ENCODE measurements at places on chromosomes 16 and 17.

DNA sequence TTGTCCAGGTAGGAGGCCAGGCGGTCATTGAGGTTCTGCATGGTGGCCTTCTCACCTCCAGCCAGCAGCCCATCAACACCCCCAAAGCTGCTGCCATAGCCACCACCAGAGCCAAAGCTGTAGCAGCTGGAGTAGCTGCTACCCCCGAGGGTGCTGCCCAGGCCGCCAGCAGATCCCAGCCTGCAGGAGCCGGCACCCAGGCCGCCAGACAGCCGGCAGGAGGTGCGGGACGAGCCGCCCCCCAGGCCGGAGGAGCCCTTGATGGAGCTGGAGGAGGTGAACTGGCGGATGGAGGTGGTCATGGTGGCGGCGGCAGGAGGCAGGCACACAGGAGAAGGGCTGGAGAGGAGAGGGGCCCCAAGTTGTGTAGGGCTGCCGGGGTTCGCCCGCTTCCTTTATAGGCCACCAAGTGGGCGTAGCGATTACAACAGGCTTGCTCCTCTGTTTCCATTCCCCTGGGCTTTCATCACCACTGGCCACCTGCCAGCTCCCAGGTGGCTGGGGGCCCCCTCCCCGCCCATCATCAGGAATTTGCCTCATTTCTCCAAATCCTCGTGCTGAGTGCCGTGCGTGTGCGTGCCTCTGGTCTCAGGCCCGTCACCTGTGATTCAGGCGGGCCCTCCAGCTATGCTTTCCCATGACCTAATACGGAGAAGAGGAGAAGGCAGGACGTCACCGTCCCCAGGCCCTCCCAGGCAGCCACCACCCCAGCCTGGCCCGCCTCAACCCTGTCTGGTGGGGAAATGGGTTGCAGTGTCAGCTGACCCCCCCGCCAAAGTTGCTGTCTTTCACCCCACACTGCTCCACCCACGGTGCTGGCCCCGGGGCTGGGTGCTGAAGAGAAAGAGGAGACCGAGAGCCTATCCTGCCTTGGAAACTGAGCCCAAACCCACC lies at the start of gene KRT17:
TSS of gene KRT17 (minus strand) at position 368 of the 894 bp plus-strand sequence. CDS start at position 302, 66 bp downstream.
- DNase-seq, result no peak

DNA sequence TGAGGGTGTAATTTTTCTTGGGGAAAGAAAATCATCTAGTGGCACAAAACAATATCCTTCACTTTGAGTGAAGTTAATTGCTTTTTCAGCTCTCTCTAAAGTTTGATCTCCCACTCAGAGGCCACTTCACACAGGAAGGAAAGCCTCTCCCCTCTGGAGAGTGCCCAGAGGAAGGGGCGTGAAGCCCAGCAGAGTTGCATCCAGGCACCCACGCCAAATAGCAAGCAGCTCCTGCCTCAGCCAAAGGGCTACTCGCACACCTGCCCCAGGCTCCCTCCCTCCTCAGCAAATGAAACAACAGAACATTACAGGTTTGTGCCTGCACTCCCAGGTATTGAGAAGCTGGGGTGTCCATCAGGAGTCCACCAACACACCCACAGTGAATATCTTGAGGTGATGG lies 183.0 kb upstream of the RPL38 start:
- no peak for DNase-seq

GRCh38 chr17:12140685-12141084 lies 120.0 kb downstream of the MAP2K4 start:
- no peak for DNase-seq

GRCh38 chr17:68152161-68152571 lies 95.7 kb upstream of the AMZ2 start:
- no peak for DNase-seq

- no peak for DNase-seq
Measured at GRCh38 chr16:10265770-10266615, 83.8 kb upstream of the GRIN2A start.

DNA sequence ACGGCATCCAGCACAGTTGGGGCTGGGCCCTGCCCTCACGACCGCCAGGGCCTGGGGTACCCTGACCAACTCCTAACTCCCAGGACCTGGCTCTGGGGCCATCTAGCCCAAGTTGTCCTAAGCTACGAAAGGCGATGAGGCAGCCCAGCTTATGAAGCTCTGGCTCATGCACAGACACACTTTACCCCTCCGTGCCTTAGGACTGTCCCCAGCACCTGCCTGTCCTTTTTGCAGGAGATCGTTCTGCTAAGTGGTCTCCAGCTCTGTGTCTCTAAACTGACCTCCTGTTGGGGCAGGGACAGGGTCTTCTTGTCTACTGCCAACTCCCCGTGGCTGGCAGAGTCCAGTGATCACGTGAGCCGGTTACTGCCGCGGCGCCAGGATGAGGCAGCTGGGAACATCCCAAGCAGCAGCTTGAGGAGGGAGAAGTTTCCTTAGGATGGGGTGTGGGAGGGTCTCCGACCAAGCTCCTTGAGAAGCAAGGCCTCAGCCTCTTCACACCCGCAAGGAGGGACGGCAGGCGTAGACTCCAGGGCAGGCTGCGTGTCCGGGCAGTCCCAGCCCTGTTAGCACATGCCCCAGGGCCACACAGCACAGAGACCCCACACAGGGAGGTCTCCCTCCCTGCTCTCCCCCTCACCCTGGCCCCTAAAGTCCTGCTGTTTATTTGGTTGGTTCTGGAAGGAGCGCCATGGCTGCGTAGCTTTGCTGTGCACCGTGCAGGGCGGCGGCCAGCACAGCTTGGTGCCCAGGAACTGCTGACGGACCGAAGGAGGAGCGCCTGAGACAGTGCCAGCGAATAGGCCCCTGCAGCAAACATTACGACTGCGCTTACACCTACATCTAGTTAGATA lies 16.4 kb upstream of the METRNL start:
- DNase-seq, result no peak

GRCh38 chr16:87527055-87527724 lies 34.4 kb upstream of the ZCCHC14 start:
- no peak for DNase-seq

DNA sequence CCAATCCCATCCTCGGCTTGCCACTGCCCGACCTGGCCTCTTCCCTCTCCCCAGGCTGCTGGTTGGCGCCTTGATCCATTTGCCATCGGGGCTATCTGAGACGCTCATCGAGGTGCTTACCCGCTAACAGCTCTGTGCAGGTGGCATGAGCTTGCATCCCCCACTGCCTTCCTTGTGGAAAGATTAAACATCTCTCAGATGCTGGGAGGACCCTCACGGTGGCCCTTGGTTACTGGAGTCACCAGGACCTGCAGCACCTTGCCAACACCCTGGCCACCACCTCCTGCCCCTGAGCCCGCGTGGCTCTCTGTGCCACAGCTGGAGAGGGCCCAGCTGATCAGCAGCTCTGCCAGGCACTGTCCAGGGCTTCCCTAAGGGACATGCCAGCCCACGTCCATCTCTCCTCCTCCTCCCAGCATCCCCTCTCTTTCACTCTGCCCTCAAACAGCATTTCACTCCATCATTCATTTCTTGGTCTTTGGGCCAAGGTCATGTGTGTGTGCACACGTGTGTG lies 249.6 kb downstream of the RBFOX3 start:
- no peak for DNase-seq

DNA sequence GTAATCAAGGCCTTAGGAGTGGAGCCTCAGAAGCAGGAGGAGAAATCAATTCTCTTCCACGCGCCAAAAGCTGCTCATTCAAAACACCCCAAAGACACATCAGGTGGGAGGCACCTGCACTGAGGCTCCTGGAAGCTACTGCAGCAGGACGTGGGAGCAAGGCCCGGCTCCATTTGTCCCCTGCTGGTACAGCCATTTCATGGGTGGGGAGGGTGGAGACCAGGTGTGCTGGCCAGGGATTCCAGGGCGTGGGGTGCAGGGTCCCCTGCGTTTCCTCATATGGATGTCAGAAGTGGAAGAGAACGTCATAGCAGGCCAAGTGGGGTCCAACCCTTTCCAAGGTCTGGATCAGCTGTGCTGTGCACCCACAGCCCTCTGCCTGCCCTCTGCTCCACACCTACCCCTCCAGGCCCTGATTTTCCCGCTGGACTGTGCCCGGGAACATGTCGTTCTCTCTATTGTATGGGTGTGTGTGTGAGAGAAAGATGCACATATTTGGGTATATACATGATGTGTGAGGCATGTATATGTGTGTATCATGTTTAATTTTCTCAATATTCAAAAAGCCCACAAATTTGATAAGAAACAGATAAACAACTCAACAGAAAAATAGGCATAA lies 39.2 kb upstream of the CBX4 start:
- DNase-seq, result no peak

DNA sequence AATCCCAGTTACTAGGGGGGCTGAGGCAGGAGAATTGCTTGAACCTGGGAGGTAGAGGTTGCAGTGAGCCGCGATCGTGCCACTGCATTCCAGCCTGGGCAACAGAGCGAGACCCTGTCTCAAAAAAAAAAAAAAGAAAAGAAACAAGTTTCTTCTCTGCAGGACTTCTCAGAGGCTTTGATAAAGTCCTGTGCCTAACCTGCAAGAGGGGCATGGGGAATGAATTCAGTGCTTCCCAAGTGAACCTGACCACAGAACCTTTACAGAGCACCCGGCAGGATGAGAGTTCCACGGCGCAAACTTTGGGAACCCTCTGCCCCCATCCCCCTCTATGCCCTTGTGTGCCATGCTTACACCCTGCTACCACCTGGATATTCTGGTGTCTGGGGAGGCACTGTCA lies 17.9 kb downstream of the ITGB4 start:
- no peak for DNase-seq

- no peak for DNase-seq
Measured at GRCh38 chr17:79979221-79979741, 56.4 kb downstream of the TBC1D16 start.

DNA sequence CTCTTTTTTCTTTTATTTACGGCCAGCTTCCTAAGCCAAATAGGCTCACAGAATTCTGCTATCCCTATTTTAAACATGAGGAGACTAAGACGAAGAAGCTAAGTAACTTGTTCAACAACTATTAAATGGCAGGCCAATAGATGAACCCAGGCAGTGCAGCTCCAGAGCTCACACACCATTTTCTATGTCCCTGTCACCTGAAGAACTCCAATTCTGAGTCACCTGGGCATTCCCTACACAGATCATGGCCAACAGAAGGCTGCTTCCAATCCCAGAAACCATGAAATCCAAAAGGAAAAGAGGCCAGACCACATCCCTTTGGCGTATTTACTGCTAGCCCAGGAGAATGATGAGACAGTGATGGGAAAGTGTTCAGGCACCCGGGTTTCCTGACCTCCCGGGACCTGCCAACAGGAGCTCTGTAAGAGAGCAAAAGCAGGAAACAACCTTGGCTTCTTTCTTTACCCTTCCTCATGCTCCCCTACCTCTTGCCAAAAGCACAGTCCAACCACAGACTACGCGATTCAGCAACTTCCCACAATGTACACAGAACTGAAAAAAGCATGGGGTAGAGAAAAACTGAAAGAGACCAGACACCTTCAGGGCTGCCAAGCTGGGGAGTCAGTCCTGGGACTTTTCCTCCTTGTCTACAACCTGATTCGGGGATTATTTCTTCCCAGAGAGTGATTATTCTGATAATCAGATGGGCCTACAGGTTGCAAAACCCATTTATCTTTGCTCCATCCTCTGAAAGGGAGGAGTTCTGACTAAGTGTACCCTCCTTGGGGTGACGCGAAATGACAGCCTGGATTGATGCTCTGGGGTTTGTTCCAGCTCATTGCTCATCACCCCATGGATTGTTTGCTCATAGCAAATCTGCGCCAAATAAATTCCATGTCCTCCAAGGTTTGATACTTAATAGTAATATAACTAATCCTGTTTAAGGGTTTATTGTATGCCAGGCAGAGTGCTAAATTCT lies 47.8 kb upstream of the HAS3 start:
- no peak for DNase-seq

DNA sequence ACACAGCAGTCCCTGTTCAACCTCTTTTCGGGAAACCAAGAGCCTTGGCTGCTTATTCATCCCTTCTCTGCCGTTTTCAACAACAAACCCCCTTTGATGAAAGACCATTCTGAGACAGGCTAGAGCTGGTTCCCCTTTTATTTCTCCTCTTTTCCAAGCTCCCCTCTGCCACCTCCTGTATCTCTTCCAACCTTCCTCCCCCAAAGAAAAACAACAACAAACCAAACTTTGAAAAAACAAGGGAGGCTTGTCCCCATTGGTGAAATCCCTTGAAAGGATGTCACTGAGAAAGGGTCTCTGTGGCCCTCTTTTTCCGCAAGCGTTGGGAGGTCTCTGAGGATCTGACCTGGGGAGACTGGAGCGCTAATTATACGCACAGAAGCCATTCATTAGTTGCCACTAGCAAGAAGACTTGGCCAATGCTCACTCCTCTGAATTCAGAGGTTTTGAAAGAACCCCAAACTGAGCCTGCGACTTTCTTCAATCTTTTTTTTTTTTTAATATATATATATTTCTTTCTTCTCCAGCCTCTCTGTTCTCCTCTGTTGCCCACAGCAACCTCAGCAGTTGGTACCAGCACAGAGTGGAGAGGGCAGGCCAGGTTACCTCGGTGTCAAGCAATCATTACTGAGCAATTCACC lies 101.4 kb downstream of the PITPNC1 start:
- no peak for DNase-seq

GRCh38 chr16:55257966-55258613 lies 65.9 kb upstream of the IRX6 start:
- DNase-seq, result no peak

DNA sequence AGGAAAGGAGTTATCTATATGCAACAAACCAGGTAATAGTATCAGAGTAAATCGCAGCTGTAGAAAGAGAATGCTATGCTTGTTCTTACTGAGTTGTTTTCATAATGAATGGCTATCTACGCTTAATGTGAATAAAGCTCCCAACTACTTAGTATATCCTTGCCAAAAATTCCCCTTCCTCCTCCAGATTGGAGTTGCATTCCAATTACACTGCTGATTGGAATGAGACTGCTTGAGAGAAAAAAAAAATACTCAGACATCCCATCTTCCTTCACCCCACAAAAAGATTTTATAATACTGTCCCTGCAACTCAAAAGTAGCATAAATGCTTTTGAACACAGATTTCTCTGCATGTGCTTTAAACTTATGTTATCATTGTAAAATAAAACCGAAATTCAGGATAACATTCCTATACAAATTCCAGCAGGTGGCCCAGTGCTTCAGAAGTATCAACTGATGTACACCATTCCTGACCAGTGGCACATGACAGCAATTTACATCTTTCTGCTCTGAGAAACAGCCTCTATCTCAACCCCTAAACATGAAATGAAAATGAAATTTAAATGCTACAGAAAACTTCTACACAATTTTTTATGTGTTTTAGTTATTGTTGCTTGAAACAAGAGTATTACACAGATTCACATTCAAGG lies 47.0 kb downstream of the SMURF2 start:
- DNase-seq, result no peak

- DNase-seq, result no peak
Measured at GRCh38 chr17:43524945-43525575, 21.1 kb downstream of the ETV4 start.

- DNase-seq, result no peak
Measured at GRCh38 chr16:79850348-79850747, 249.8 kb upstream of the MAF start.

GRCh38 chr17:74521701-74522201 lies 9.5 kb downstream of the CD300LB start:
- no peak for DNase-seq

DNA sequence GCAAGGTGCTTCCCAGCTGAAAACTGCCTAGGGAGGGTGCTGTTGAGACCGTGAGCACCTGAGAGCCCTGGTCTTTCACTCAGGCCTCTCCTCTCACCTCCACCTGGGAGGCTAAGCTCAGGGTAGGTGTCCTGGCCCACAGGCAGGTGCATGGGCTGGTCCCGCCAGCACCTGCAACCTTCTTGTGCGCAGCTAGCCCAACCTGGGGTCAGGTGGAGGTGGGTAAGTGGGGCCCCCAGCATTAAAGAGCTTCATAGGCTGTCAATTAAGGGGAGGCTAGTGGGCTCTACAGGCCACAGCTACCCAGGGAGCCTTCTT lies 8.7 kb downstream of the ADCY7 start:
- no peak for DNase-seq

GRCh38 chr16:1917056-1917664 lies 1.1 kb downstream of the HS3ST6 start:
- no peak for DNase-seq

Data from NCI-H1417 treated with DMSO at 0.1 percent for 48 hours (cell line).